ENCODE measurements at places on chromosomes 16 and 17. TPM values are rescaled to one million over a fixed set of nuclear protein-coding genes. Genes with fewer than 3 reads are reported as not detected.
A peak's percentile ranks its signal among the peaks of the same experiment; 100 is the strongest.

GRCh38 chr17:64173646-64174045, 43.7 kb upstream of the ERN1 start:
- DNase-seq = no peak

GRCh38 chr17:82170412-82170961, 42.2 kb downstream of the CCDC57 start:
- no peak for DNase-seq

- DNase-seq = no peak
These were observed 346.2 kb downstream of the FOXL1 start for GRCh38 chr16:86924537-86924936.

- DNase-seq = no peak
These were observed 12.2 kb downstream of the ZNHIT3 start for GRCh38 chr17:36498560-36499300.

- no peak for DNase-seq
These were observed 23.5 kb upstream of the FOXK2 start for GRCh38 chr17:82495844-82496528.

GRCh38 chr17:80008848-80009247, 26.8 kb downstream of the TBC1D16 start:
- DNase-seq = no peak

- no peak for DNase-seq
These were observed 80.1 kb downstream of the ABCC6 start for GRCh38 chr16:16143038-16143763.

GRCh38 chr17:6498356-6498755, 54.1 kb downstream of the PIMREG start:
- no peak for DNase-seq

- DNase-seq = peak; percentile 88
These were observed 7.9 kb downstream of the KDM6B start for GRCh38 chr17:7841915-7842379.

DNA sequence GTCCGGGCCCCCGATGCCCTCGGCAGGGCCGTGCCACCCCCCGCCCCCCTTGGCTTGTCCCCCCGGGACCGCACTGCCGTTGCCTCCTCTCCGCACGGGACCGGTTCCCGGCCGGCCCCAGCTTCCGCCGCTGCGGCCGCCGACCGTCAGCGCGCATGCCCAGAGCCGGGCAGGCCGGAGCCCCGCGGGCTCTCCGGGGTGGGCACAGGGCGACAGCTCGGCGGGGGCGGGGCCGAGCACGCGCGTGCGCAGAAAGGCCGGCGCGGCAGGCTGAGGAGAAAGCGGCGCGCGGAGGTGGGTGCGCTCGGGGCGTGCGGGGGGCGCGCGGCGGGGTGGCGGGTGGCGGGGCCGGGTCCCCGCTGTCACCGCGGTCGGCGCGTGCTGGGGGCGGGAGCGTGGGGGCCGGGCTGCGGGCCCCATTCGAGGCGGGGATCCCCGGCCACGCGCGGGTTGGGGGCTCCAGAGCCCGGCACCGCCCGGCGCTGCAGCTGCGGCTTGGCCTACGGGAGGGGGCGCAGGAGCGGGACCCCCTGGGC, at the start of gene TBC1D24:
TBC1D24 (plus strand) TSS at position 251 of the 536 bp plus-strand sequence. CDS start 21,022 bp downstream, outside the sequence.
- DNase-seq = peak; percentile 94

DNA sequence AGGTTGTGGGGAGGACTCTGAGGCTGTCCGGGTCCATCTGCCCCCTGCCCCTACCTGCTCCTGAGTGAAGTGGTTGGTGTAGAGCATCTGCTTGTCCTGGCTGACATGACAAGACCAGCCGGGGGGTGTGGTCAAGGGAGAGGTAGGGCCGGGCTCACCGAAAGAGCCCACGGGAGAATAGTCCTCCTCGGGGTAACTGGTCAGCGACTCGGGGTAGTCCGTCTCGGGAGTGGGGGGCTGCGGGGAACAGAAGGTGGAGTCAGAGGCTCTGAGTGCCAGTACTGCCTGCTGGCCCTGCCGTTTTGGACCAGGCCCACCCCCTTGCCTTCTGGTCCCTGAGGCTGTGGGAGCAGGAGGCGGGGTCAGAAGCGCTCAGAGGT, 27.8 kb downstream of the ARHGAP27 start:
- no peak for DNase-seq

- no peak for DNase-seq
These were observed 19.4 kb downstream of the RHOT1 start for GRCh38 chr17:32161506-32162365.

DNA sequence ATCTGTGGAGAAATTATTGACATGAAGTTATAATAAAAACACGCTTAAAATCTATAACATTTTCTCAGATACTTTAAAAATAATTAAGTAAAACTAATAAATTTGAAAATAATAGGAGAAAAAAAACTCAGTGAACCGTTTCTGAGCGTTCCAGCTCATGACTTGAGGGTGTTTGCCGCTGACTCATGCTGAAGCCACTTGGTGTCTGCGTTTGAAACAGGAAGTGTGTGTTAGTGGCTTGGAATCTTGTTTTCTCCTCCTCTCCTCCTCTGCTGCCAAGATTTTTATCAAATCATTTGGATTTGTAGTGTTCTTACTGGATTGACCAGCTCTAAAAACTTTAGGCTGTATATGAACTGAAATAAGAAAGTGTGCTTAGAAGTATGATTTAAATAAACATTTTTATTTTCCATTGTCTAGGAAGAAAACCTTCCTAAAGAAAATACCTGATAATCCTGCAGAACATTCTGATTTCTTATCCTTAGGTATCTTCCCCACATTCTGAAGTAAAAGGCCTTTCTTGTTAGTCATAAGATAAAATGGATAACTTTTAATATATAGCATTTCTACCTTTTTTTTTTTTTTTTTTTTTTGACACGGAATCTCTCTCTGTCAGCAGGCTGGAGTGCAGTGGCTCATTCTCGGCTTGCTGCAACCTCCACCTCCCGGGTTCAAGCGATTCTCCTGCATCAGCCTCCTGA, 30.8 kb downstream of the USP10 start:
- DNase-seq = no peak

DNA sequence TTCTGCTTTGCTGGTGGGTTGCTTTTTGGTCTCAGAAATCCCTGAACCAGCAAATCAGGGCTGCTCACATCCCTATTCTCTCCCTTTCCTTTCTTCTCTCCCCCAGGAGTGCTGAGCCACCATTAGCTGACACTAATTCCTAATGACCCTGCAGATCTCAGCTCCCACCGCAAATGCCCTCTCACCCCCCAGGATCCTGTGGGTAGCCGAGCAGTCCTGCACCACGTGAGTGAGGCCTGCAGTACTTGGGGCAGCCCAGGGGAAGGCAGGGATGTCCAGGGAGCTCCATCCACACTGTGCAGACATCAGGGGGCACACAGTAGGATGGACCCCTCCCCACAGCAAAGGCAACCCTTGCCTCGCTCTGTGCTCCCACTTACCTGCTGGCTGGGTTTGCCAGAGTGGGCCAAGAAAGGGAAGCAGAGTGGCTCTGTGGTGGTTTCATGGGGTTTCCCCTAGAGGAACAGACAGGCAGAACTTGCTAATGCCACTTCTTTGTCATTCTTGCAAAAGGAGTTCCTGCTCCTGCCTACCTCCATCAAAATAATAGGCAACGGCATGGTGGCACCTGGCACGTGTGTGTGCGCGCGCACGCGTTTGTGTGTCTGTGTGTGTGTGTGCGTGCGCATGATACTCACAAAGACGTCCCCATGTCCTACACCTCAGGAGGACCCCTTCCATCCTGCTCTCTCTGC, 135.6 kb downstream of the GAS7 start:
- no peak for DNase-seq

- no peak for DNase-seq
These were observed 27.0 kb downstream of the CBFB start for GRCh38 chr16:67055712-67056487.

- DNase-seq = no peak
These were observed 16.4 kb downstream of the RARA start for GRCh38 chr17:40325156-40326013.

DNA sequence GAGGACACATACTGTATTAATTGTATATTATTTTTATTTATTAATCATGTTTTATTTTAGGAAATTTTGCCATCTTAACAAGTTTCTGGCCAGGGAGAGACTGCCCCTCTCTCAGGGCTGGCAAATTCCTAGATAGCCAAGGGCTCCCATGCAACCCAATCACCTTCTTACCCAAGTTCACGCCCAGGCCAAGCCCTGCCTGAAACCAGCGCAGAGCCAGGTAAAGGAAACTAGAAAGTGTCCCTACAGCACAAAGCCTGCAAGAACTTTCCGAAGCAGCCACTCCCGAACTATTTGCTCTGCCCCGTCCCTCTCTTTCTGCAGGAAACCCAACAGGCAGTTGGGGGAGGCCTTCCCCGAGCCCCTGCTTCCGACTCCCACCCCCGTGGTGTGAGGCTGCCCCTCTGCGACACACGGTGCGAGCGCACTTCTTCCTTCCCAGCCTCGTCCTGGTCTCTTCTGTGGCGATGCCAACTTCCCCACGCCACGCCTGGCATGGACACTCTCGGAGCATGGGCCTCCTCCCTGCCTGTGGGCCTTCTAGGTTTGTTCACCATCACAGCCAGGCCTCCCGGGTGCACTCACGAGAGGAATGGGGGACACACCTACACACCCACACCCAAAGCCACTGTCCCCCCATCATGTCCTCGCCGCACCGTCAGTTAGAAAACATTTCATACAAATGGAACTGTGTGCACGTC, 100.4 kb downstream of the ZNF778 start:
- DNase-seq = no peak

GRCh38 chr16:87471278-87472141, 21.3 kb downstream of the ZCCHC14 start:
- DNase-seq = no peak

DNA sequence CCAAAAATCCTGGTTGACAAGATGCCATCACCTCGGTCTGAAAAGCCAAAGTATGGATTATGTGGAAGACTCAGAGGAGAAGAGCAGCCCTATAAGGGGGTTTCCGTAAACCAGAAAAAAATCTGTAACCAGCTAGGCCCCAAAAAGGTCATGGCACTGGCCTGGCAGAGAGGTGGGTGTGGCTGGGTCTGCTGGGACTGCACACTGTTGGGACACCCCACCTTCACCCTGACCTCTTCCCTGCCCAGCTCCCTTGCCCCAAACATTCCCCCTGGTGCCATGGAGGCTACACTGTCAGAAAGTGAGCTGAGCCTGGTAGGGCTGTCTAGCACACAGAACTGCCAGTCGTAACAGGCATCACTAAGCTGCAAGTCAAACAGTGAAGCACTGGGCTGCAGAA, 6.5 kb downstream of the SLC47A2 start:
- DNase-seq = no peak

DNA sequence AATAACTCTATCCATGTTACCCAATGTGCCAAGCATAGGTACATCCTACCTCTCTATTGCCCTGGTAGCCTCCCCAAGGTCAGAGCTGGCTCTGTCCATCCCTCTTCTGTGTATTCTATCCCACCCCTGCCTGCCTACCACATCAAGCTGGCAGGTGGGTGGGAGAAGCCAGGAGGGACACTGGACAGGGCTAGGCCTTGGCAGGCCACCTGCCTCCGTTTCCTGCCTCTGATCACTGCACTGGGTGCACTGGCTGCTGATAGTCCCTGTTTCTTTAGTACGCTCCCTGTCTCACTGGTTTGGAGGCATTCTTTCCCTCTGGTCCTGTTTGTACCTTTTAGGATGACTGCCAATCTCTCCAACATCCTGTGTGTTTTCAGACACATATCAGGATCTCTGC, 12.7 kb downstream of the TK2 start:
- DNase-seq = no peak

The CFAP97D1 gene
- 0.07 TPM for total RNA-seq

The ENPP7 gene
- not detected for total RNA-seq

The CACNG1 gene
- total RNA-seq = 0.23 TPM

The TUBD1 gene
- 10.5 TPM for total RNA-seq

The CTRB2 gene
- not detected for total RNA-seq

The FBXW10 gene
- 0.16 TPM for total RNA-seq

The DNAJA3 gene
- total RNA-seq = 35.3 TPM

The KRTAP1-5 gene
- total RNA-seq = not detected

The CDH16 gene
- not detected for total RNA-seq

All from mesothelial cell of epicardium (in vitro differentiated cells).